ENCODE measurements at places on chromosomes 13 and 19.

DNA sequence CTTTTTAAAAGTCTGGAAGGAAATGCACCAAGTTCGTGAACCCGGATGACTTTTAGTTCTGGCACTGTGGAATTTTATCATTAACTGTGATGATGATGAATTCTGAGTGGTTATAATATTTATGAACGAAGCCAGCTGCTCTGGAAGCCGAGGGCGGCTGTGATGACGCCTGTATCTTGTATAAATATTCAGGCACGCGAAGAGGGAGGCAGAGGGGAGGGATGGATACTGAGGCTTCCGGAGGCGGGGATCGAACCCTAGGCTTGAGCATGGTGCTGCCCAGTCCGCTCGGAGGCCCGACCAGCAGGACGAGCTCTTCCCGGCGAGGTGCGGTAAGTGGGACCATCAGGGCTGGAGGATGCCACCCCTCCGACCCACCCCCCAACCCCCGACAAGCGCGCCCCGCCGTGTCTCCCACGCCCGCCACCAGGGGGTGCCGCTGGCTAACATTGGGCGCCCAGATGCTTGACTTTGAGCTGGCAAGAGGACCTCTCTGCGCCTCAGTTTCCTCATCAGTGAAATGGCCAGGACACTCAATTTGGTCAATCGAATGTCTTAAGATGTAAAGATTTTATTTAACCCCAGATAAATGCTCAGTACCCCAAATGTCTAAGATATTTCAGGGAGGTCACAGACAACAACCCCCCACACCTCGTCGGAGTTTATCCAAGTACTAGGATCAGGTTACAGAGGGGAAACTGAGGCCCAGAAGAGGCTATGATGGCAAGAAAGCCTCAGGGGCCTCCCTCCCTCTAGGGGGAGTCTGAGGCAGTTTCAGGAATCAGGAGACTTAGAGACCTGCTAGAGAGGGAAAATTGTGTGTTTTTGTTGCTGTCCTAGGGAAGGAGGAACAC lies 4.5 kb upstream of the RAB3A start:
- DNase-seq, result peak; percentile 83

GRCh38 chr19:47231215-47232054 lies 436 bp upstream of the BBC3 start:
- peak; percentile 86 for DNase-seq

DNA sequence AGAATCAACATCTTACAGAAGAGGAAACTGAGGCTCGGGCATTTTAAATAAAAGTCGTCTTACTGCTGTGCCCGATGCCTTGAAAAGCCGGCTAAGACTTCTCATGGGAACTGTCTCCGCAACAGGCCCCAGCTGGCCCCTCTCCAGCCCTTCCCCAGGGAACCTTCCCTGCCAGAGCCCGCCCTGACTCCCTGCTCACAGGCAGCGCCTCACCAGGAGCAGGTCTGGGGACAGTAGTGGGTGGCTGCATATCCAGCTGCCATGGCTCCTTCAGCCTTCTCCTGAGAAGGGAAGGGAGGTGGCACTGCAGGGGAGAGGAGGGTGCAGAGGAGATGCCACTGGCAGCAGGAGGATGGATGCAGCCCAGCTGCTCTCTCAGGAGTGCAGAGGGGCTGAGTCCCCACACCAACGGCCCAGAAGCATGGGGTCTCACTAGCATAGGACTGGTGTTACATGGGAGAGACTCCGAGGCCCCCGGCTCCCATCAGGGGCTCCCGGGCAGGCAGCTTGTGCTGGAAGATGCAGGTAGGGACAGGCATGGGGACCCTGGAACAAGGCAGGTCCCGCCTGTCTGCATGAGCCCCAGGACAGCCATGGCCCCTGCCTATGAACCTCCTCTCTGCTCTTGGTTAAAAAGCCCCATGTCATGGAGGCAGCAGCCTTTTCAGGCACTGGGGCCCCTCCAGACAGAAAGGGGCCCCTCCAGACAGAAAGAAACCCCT lies 216.4 kb upstream of the SGCG start:
- no peak for DNase-seq

GRCh38 chr13:80399340-80400163 lies 58.6 kb upstream of the SPRY2 start:
- DNase-seq, result no peak

DNA sequence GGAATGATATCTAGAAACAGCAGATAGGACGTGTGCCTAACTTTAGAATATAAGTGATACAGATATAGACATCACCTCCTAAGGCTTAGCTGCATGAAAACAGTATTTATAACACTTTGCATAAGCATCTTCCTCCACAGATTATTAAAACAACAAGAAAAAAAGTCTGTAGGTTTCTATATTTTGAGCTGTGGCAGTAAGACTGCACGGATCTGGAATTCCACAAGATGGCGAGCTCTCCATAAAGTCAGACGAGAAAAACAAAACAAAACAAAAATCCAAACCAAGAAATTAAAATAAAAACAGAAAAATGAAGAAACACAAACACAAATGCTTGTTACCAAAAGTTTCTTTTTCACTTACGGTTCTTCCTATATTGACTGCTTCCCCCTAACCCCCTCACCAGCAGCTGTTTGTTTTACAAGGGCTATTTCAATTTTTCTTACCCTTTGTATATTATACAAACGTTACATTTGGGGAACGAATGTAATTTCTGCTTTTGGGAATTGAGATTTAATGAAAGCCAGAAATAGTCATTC lies 285.8 kb downstream of the MYO16 start:
- DNase-seq, result peak; percentile 14

DNA sequence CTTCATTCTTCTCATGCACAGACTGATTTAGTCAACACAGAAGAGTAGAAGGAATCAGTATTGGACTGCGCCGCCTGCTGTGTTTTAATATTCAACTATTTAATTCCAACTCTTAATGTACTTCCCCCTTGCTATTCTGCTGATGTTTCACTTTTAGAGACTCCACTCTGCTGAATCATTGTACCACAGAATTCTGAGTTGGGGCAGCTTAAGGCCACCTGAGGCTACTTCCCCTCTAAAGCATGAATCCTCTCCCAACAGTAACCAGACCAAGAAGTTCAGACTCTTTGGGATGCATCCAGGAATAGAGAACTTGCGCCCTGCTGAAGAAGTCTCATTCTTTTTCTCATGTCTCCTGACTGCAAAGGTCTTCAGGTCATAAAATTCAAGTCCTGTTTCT lies 708.8 kb downstream of the UQCRFS1 start:
- DNase-seq, result no peak

DNA sequence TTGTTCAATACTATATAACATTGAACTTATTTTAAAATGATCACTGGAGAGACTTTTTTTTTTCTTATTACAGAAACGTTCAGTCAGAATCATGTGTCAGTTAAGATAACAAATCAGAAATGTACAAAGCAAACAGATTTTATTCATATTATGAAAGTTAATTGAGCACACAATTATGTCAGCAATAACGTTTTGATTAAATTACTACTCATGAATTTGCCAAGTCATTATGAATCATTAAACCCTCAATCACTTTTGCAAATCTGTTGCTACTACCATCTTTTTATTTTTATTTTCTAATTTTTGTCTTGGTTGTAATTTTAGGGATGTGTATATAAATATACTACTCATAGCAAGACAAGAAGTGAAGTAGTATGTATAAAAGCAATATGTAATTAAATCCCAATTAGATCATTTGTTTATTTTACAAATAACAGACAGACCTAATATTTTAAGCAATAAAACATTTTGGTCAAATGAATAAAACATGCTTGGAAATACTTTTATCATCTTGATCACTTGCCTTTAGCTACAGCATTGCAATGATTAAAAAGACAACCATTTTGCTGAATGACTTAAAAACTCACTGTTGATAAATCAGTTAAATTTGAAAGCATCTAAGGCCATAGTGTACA lies 893.4 kb upstream of the MIR17HG start:
- DNase-seq, result no peak

GRCh38 chr13:66102864-66103263 lies 1127.3 kb downstream of the PCDH9 start:
- peak; percentile 48 for DNase-seq

GRCh38 chr19:14544977-14545715 lies 15.8 kb downstream of the TECR start:
- DNase-seq, result no peak

- no peak for DNase-seq
Measured at GRCh38 chr19:39412867-39413271, 400 bp downstream of the PLEKHG2 start.

DNA sequence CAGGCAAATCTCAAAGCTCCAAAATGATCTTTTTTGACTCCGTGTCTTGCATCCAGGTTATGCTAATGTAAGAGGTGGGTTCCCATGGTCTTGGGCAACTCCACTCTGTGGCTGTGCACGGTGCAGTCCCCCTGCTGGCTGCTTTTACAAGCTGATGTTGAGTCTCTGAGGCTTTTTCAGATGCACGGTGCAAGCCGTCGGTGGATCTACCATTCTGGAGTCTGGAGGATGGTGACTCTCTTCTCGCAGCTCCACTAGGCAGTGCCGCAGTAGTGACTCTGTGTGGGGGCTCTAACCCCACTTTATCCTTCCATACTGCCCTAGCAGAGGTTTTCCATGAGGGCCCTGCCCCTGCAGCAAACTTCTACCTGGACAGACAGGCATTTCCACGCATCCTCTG lies 266.8 kb upstream of the GPC6 start:
- DNase-seq, result no peak

DNA sequence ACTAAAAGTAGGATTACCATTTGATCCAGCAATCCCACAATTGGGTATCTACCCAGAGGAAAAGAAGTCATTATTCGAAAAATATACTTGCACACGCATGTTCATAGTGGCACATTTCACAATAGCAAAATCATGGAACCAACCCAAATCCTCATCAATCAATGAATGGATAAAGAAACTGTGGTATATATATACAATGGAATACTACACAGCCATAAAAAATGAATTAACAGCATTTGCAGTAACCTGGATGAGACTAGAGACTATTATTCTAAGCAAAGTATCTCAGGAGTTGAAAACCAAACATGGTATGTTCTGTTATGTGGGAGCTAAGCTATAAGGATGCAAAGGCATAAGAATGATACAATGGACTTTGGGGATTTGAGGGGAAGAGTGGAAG lies 3.0 kb downstream of the ZNF708 start:
- no peak for DNase-seq

- peak; percentile 79 for DNase-seq
Measured at GRCh38 chr13:113816946-113817859, 46.7 kb downstream of the GAS6 start.

GRCh38 chr13:52669677-52670076 lies 17.0 kb downstream of the SUGT1 start:
- DNase-seq, result no peak

- no peak for DNase-seq
Measured at GRCh38 chr13:66567899-66568612, 662.1 kb downstream of the PCDH9 start.

DNA sequence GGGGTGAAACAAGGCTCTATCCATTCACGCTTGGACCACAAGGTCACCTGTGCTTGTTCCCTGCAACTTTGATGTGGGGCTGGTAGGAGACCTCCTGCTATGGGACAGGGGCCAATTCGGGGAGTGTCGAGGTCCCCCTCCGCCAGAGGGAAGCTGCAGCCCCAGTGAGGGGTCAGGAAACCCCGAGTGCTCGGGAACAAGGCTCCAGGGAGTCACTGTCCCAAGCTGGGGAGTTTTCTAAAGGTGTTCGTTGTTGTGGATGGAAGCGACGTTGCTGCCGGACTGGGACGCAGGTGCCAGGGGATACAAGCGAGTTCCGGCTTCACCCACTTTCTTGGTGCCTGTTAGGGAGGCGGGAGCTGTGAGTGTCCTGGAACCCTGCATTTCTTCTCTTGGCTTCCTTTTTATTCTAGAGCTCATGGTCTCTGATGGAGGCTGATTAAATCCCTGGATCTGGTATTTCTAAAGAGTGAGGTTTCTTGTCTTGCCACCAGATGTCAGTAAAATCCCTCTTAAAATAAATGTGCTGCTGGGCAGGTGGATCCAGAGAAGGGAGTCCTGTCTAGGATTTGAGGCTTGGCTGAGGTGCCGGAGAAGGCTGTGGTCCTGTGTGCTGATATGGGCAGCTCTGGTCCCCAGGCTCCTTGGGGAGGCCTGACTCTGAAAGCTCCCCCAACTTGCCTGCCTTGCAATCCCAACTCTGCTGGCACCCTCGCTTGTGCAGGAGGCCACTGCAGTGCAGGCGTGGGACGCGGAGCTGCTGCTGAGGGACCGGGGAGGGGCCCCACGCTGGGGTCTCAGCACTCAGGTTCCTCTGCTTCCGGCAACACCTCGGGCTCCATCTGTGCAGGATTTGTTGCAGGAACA lies 153.9 kb downstream of the TEX29 start:
- peak; percentile 38 for DNase-seq

- DNase-seq, result no peak
Measured at GRCh38 chr13:97413694-97414093, 20.3 kb upstream of the RAP2A start.

DNA sequence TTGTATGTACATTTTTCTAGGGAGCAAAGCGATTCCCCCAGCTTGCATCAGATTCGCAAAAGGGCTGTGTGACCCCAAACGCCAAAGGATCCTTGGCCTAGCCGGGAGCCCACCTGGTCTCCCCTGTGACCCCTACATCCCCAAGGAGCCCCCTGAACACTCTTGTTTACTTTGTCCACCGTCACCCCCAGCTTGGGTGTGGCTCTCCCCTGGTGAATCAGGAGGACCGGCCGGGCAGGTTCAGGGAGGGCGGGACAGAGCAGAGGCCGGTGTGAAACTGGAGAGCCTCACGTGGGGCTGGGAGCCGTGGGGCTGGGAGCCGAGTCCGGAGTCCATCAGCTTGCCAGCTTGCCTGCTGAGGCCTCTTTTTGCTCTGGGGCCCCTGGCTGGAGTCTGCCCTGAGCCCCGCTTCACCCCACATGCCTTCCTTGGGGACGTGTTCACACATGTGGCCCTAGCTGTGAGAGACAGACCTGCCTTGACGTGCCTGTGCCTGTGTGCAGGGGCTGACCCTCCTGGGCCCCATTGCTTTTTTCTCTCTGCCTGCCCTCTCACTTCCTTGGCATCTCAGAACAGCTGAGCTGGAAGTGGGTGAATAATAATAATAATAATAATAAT lies 2.0 kb downstream of the ITPKC start:
- DNase-seq, result peak; percentile 58

- no peak for DNase-seq
Measured at GRCh38 chr19:29658221-29658991, 6.9 kb upstream of the PLEKHF1 start.

GRCh38 chr13:74816737-74817136 lies 665.2 kb downstream of the TBC1D4 start:
- no peak for DNase-seq

- DNase-seq, result no peak
Measured at GRCh38 chr19:45115809-45116615, 23.0 kb downstream of the PPP1R37 start.

GRCh38 chr13:73054712-73055111 lies 4.1 kb upstream of the KLF5 start:
- DNase-seq, result no peak

DNA sequence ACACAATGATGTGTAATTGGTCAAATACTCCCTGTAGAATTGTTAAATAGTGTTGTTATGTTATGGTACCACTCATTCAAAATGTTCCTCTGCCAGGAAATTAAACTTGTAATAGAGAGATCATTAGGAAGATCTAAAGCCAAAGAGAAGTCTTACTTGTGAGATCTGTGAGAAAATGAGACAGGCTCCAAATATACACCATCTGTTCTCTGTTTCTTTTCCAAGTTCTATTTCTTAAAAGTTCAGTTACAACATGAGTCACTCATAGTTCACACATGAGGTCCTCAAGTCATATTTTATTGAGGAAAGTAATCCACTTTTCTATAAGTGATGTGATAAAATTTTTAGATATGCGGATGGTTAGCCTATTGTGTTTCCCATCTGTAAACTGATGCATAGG lies 1038.1 kb upstream of the PRR20A start:
- no peak for DNase-seq

- DNase-seq, result no peak
Measured at GRCh38 chr19:6529937-6530385, 865 bp upstream of the TNFSF9 start.
